ENCODE measurements at places on chromosomes 7 and 10.

DNA sequence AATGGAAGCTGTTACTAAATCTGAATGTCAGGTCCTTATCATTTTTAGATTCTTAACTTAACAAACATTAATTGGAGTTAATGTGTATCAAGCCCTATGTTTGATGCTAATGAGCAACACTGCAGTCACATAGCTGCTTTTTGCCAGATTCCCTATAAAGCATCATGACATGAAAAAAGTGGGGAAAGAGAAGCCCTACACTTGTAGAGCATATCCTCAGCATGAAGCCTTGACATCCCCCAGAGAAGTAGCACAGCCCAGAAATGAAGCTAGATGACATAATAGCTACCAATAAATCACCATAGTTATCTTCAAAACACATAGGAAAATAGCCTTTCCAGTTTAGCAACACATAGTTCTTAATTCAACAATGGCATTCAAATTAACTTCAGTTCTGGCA, 49.2 kb upstream of the CDK1 start:
- DNase-seq, result no peak

GRCh38 chr10:114911801-114912469, 26.1 kb upstream of the TRUB1 start:
- no peak for DNase-seq

DNA sequence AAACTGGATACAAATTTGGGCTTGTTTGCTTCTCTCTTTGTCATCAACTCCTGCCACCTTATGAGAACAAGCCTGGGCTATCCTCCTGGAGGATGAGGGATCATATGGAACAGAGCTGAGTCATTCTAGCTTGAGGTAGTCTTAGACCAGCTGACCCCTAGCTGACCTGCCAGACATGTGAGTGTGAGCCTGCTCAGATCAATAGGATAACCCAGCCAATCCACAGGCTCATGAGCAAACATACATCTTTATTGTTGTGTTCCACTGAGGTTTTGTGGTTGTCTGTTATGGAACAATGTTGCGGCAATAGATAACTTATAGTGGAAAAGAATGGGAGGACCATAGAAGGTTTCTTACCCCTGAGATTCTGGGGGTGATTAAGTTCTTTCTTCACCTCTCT, 54.5 kb upstream of the FAM180A start:
- no peak for DNase-seq

GRCh38 chr7:123039269-123039668, 43.8 kb upstream of the TAS2R16 start:
- no peak for DNase-seq

DNA sequence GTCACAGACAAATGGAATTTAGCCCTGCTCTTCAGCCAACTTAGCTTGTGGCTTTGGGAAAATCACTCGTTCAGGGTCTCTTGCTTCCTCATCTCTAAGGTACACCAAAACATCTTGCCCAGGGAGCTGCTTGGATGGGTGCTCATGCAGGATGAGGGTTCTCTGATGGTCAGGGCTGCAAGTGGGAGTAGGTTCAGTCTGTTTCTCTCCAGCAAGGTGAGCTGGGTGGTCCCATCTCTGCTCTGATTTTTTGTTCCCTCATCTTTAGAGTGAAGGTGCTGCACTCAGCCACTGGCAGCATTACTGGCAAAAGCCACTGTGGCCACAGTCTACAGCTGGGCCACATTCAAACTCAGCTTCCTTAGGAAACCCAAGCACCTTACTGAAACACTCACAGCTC, 149.9 kb upstream of the GPR26 start:
- no peak for DNase-seq

DNA sequence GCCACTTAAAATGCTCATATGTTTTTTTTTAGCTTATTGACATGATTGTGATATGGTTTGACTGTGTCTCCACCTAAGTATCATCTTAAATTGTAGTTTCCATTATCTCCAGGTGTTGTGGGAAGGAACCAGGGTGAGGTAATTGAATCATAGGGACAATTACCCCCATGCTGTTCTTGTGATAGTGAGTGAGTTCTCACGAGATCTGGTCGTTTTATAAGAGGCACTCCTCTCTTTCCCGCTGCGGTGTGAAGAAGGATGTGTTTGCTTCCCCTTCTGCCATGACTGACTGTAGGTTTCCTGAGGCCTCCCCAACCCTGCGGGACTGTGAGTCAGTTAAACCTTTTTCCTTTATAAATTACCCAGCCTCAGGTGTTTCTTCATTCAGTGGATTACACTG, 80.5 kb upstream of the ETV1 start:
- no peak for DNase-seq

- no peak for DNase-seq
Measured at GRCh38 chr10:59463909-59464308, 101.6 kb upstream of the FAM13C start.

- peak; percentile 83 for DNase-seq
Measured at GRCh38 chr7:45259966-45260646, 102.5 kb downstream of the RAMP3 start.

DNA sequence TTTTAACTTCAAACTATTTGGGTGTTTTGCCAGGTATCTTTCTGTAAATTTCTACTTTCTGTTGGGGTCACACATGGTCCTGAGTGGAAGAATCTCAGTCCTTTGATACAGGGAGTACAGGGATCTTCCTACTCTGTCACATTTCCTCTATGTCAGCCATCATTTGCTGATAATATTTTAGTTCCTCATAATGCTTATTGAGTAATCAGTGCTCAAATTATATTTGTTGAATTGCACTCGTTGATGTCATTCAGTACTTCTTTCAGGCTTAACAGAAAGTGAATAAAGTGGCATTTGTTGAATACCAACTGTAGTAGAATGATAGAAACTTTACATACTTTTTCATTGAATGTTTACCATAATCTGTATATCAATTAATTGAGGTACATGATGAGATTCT, 31.9 kb downstream of the WDR11 start:
- DNase-seq, result no peak

DNA sequence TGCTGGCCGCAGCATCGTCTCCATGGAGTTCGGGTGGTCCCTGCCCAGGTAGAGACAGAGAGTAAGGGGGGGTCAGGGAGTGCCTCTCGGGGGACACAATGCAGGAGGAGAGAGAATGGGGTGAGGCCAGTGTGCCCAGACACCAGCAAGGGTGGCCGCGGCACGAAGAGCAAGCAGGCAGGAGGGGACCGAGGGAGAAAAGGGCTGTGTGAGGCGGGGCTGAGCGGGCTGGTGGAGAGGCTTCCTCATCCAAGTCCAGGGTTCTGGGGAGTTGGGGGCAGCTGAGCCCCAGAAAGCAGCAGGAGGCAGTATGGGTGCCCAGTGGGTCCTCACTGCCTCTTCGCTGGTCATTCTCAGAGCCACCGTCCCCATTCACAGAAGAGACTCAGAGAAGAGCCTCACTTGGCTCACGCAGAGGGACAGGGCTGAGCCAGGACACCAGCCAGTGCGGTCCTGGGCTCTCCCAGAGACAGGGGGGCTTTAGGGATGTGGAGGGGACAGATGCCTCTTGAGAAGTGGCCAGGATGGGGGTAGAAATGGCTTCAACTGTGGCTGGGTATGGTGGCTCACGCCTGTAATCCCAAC, 78.9 kb downstream of the MICALL2 start:
- DNase-seq, result no peak
